ENCODE measurements at places on chromosomes 16 and 17. TPM values are rescaled to one million over a fixed set of nuclear protein-coding genes. Genes with fewer than 3 reads are reported as not detected.

- DNase-seq: no peak
These were observed 14.7 kb upstream of the SLX4 start for GRCh38 chr16:3625911-3626732.

GRCh38 chr16:79158337-79158736 lies 442.2 kb downstream of the MAF start:
- no peak for DNase-seq

GDPD3 gene
- total RNA-seq: 3.0 TPM

KRTAP9-8 gene
- not detected for total RNA-seq

OR3A3 gene
- total RNA-seq: not detected

PMFBP1 gene
- total RNA-seq: 1.5 TPM

Data from upper lobe of left lung (tissue), 6 donors.